ENCODE measurements at places on chromosomes 7 and 10. TPM values are rescaled to one million over a fixed set of nuclear protein-coding genes. Genes with fewer than 3 reads are reported as not detected.

CRYGN gene
- total RNA-seq = not detected

IKZF1 gene
- 228 TPM for total RNA-seq

MCM10 gene
- 55.4 TPM for total RNA-seq

ENO4 gene
- total RNA-seq = not detected

OPN4 gene
- total RNA-seq = not detected

RADIL gene
- 0.32 TPM for total RNA-seq

COL13A1 gene
- total RNA-seq = not detected

OR2A7 gene
- total RNA-seq = 0.58 TPM

SLC26A4 gene
- 0.68 TPM for total RNA-seq

ZNF503 gene
- total RNA-seq = 0.30 TPM

MYL10 gene
- not detected for total RNA-seq

ASB10 gene
- not detected for total RNA-seq

ABCC2 gene
- total RNA-seq = 1.5 TPM

CLDN4 gene
- total RNA-seq = 0.56 TPM

AEBP1 gene
- total RNA-seq = 35.7 TPM

GIMAP4 gene
- total RNA-seq = 11.1 TPM

NPSR1 gene
- total RNA-seq = not detected

ITGB8 gene
- 0.11 TPM for total RNA-seq

GRID2IP gene
- total RNA-seq = not detected

NEBL gene
- total RNA-seq = 0.24 TPM

ANKRD30A gene
- total RNA-seq = not detected

PON3 gene
- total RNA-seq = not detected

FAM25C gene
- not detected for total RNA-seq

ANKIB1 gene
- total RNA-seq = 38.3 TPM

EMX2 gene
- not detected for total RNA-seq

FBH1 gene
- total RNA-seq = 67.9 TPM

HIP1 gene
- 1.3 TPM for total RNA-seq

TCF7L2 gene
- total RNA-seq = 0.76 TPM

PCDH15 gene
- not detected for total RNA-seq

ZNF804B gene
- total RNA-seq = not detected

KNDC1 gene
- total RNA-seq = not detected

SVIL gene
- 11.1 TPM for total RNA-seq

POLR2J2 gene
- 8.5 TPM for total RNA-seq

MMD2 gene
- total RNA-seq = not detected

EPHA1 gene
- total RNA-seq = 1.9 TPM

ACBD7 gene
- total RNA-seq = 0.52 TPM

TRIM74 gene
- 0.79 TPM for total RNA-seq

STEAP1 gene
- not detected for total RNA-seq
